ENCODE measurements at places on chromosomes 2 and 18. TPM values are rescaled to one million over a fixed set of nuclear protein-coding genes. Genes with fewer than 3 reads are reported as not detected.

KLF7 gene
- total RNA-seq = 68.9 TPM

PLB1 gene
- total RNA-seq = 6.3 TPM

SFTPB gene
- total RNA-seq = not detected

SLC9A4 gene
- total RNA-seq = not detected

CLIP4 gene
- total RNA-seq = 48.2 TPM

HOXD13 gene
- 1.1 TPM for total RNA-seq
